ENCODE measurements at places on chromosomes 2 and 18.

GRCh38 chr2:232871835-232872736 is 2.0 kb downstream of the SNORC start:
- peaks cover 9% of the 10 kb centered on the region for H3K27me3 ChIP-seq
- no peaks in the 10 kb centered on the region for H3K36me3 ChIP-seq
- no peak overlapping the region for H3K4me3 ChIP-seq
- no peaks in the 10 kb centered on the region for H3K4me1 ChIP-seq

GRCh38 chr2:147792966-147793617 is 51.7 kb upstream of the ACVR2A start:
- H3K4me3 ChIP-seq: no peak overlapping the region
- no peaks in the 10 kb centered on the region for H3K27me3 ChIP-seq
- H3K27ac ChIP-seq: no peak overlapping the region
- no peaks in the 10 kb centered on the region for H3K4me1 ChIP-seq
- no peak for DNase-seq
- no peaks in the 10 kb centered on the region for H3K36me3 ChIP-seq

DNA sequence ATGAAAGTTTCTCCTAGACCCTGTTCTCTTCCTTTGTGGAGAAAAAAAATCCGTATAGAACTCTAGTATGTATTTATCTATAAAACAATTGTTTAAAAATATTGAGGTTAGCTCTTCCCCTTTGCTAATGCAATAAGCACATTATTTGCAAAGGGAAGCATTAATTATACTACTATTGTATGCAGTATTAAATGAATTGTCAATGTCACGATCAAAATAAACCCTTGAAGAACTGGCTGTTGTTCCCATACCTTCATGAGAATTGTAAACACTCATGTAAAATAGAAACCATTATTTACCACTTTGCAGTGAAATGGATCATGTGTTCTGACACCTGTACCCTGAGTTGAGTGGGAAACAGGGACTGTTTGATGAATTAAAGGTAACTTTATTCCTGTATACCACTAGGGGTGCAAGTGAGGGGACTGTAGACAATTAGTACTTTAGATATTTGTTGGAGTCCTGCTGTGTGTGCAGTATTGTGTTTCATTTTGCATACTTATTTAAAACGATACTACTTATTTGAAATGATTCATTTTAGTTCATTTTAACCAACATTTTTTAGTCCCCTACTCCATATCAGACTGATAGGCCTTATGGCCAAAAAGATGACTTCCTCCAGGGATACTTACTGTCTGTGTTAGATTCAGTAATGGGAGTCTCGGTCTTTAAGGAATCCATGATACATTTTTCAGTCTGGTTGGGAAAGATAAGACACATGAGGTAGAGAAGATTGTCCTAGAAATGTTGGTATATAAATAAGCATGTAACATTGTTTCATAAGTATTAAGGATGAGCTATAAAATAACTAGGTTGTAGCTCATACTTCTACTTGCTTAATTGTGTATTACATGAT is 7.9 kb downstream of the PKP4 start:
- no peak for DNase-seq
- H3K36me3 ChIP-seq: no peaks in the 10 kb centered on the region
- H3K27me3 ChIP-seq: no peaks in the 10 kb centered on the region
- H3K27ac ChIP-seq: no peak overlapping the region
- H3K4me3 ChIP-seq: no peak overlapping the region

DNA sequence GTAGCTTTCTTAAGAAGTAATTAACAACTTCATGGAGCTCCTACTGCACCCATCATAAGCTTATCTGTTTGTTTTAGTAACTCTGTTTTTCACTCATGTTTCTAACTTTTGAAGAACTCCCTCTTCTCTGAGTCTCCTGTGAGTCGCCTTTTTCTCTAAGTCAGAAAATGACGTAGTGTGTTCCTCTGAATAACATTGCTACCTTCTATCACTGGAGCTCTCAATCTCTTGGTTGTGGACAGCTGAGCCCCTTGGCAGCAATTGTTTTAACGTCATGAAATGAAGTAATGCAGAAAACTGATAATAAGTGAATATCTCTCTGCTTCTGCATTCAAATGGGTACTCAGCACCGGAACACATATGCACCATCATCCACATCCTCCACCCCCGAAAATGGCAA is 433.3 kb upstream of the SALL3 start:
- H3K4me1 ChIP-seq: no peaks in the 10 kb centered on the region
- no peaks in the 10 kb centered on the region for H3K36me3 ChIP-seq
- H3K4me3 ChIP-seq: no peak overlapping the region
- no peak overlapping the region for H3K27ac ChIP-seq
- H3K27me3 ChIP-seq: no peaks in the 10 kb centered on the region
- no peak for DNase-seq

GRCh38 chr2:241950413-241951315 is 81.1 kb downstream of the RTP5 start:
- peak; percentile 42 for DNase-seq
- no peaks in the 10 kb centered on the region for H3K27me3 ChIP-seq
- H3K36me3 ChIP-seq: no peaks in the 10 kb centered on the region
- no peak overlapping the region for H3K27ac ChIP-seq

DNA sequence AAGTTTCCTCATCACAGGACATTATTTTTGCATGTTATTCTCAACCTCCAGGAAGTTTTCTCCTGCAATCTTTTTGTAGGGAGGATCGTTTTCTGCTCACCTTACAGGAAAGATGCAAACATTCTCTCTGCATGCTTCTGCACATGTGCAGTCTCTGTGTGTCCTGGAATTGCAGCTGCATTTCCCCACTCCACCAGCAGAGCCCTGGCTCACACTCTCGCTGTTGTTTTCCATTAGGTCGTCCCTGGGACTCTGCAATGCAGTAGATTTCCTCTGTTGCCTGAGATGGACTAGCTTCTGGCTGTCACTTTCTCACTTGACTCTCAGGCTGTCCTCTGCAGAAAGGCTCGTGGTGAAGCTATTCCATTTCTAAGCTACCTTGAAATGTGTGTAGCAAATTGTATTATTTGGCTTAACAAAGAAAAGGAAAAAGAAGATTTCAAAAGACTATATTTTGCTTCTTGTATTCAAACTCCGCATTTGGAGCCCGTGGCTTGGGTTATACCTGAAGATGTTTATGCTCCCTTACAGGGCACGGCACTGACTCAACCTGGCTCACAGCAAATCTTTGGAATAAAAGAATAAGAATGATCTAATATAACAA is 346.7 kb downstream of the RAD51AP2 start:
- H3K27me3 ChIP-seq: no peaks in the 10 kb centered on the region
- no peak for DNase-seq

DNA sequence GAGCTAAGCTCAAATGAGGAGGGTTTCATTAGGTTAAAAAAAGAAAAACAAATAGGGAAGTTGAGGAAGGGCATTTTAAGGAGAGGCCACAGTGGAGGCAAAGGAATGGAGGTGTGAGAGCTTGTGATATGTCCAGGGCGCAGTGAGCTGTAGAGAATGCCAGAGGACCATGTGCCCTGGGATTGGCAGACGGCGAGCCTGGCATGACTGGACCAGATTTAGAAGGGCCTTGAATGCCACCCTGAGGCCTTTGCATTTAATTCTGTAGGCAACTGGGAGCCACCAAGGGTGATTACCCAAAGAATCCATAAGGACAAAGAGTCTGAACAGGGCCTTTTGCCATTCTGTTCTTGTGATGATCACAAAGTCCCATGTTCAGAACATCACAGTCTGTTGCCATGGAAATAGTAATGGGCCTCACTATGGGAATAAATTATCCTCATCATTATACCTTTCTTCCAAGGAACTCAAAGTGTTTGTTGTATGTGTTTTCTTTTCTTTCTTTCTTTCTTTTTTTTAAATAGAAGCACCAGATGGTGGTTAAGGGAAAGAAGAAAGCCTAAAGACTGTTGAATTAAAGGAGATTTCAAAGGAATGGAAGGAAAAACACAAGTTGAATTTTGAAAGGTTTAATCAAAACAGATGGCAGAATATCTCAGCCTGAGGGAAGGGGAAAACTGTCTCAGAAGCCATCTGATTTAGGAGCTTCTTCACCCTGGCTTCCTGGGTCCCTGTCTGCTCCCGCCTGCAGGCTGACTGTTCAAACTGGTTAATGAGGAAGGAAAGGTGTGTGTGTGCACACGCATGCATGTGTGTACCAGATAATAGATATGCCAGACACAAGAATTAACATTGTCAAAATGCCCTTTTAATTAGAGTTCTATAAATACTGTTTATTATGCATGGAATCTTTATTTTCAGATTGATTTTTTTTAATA is 31.6 kb upstream of the NCOA1 start:
- no peaks in the 10 kb centered on the region for H3K27me3 ChIP-seq
- DNase-seq: no peak

- no peaks in the 10 kb centered on the region for H3K27me3 ChIP-seq
- H3K36me3 ChIP-seq: no peaks in the 10 kb centered on the region
- H3K4me1 ChIP-seq: peaks cover 21% of the 10 kb centered on the region
- no peak overlapping the region for H3K27ac ChIP-seq
Measured at GRCh38 chr2:97936199-97936598, 59.5 kb downstream of the TMEM131 start.

- no peaks in the 10 kb centered on the region for H3K4me1 ChIP-seq
- no peaks in the 10 kb centered on the region for H3K36me3 ChIP-seq
- H3K27ac ChIP-seq: no peak overlapping the region
Measured at GRCh38 chr18:41695441-41695840, 259.6 kb upstream of the PIK3C3 start.

DNA sequence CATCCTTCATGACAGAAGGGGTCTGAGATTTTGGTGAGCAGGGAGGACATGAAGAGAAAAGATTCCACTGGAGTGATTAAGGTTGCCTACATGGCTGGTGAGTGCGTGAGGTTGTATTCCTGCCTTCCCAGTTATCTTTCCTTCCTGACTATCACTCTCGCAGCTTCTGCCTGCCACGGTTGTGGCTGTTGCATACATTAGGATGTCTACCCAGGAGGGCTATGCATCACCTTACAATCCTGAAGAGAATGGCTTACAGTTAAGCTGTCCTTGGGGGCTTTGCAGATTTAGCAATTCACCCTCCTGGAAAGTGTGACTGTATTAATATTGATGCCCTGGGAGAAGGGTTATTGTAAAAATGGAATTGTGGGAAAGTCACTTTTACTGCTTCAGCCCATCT is 571.0 kb downstream of the TSN start:
- H3K36me3 ChIP-seq: no peaks in the 10 kb centered on the region
- no peak for DNase-seq
- H3K4me1 ChIP-seq: no peaks in the 10 kb centered on the region
- no peak overlapping the region for H3K4me3 ChIP-seq

- no peaks in the 10 kb centered on the region for H3K4me1 ChIP-seq
- H3K27ac ChIP-seq: no peak within 1 kb of the TSS
- no peak for DNase-seq
- H3K27me3 ChIP-seq: peaks cover 9% of the 10 kb centered on the region
- no peaks in the 10 kb centered on the region for H3K36me3 ChIP-seq
Measured at GRCh38 chr2:218781691-218782527, at the start of gene CYP27A1. CYP27A1 (plus strand) TSS chr2:218782147; CDS start chr2:218782183, 36 bp downstream.

DNA sequence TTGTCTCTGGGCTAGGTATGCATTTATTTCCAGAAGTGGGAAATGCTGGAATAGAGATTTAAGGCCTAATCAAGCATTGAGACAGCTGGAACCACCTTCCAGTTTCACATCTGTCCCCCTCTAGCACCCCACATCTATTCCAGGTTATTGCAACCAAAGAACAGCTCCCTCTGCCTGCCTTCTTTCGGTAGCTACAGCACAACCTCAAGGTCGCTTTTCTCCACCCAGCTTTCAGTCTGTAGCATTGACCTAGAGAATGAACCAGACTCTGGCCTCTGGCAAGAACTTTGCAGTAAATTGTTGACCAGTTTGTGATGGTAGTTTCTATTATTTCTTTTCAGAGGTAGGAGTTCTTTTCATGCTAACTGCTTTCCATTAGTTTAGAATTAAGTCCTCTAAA is 484.2 kb downstream of the DLGAP1 start:
- H3K27me3 ChIP-seq: no peaks in the 10 kb centered on the region
- H3K27ac ChIP-seq: no peak overlapping the region
- H3K4me1 ChIP-seq: no peaks in the 10 kb centered on the region
- no peak overlapping the region for H3K4me3 ChIP-seq

- no peaks in the 10 kb centered on the region for H3K4me1 ChIP-seq
- no peak overlapping the region for H3K27ac ChIP-seq
- H3K4me3 ChIP-seq: no peak overlapping the region
- DNase-seq: no peak
- H3K36me3 ChIP-seq: peaks cover 29% of the 10 kb centered on the region
Measured at GRCh38 chr2:131122496-131122895, 17.4 kb downstream of the PLEKHB2 start.
